ENCODE measurements at places on chromosomes 3 and 15.

DNA sequence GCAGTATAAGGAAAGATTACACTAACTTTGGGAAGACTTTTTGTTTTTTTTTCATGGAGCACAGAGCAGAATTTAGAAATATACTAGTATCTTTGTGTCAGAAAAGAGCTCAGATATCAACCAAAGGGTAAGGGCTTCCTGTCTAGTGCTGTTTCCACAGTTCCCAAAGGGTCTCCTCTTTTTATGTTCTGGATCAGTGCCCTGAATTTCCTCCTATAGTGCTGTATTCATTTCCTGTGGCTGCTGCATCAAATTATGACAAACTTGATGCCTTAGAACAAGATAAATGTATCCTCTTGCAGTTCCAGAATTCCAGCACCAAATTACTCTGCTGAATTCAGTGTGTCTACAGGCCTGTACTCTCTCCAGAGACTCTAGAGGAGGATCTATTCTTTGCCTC is 219.8 kb upstream of the THRB start:
- no peak for DNase-seq

DNA sequence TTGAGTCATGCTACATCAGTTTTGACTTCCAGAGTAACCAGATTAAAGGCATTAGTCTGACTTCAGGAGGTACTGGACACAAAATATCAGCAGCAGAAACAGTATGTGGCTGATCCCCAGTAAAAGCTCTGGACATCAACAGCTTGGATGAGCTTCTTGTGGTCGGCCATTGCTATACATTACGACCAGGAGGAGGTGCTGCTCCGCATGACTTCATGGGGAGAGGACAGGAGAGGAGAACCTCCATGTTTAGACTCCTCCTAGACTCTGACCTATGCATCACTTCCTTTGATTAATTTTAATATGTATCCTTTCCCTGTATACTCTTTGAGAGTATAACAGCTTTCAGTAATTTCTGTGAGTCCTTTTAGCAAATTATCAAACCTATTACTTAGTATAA is 285.6 kb upstream of the ARHGEF26 start:
- DNase-seq, result no peak

GRCh38 chr3:187020376-187020775 is 90.0 kb downstream of the ST6GAL1 start:
- no peak for DNase-seq

GRCh38 chr3:105365081-105365390 is 1.7 kb upstream of the ALCAM start:
- DNase-seq, result no peak

DNA sequence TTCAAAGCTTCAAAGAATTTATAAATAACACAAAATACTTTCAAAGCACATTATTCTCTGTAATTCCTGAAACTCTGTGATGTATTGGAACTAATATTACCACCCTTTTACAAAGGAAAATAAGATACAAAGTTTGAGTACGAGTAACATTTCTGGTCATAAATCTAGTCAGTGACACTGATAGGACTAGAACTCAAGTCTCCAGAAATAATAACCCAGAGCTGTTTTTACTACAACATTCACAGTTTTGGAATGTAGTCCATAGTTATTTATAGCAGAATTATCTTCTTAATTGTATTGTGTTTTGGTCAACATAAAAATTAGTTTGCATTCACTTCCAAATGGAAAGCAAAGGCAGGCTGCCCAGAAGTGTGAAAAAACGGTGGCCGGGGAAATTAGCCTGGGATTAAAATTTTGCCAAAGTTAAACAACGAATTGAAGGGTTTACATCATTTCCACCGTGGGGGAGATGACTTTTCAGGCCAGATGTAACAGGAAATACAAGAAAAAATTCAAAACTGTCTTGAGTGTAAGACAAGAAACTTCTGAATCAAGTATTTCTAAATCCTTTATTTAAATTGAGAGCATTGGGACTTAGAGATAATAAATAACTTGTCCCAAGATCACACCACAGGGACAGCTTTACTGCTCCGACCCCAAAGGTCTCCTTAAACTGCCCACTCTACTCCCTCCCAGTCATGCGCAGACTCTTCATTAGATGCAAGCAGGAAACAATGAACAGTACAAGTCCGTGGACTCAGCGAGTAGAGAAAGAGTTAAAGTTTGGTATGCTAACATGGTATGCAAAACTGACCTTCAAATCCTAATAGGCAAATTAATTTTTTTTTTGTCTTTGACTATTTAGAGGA is 74.3 kb upstream of the VGLL4 start:
- no peak for DNase-seq

- peak; percentile 2 for DNase-seq
These were observed 71.8 kb downstream of the SYNPR start for GRCh38 chr3:63349583-63350573.

GRCh38 chr3:100720426-100720825 is 11.1 kb downstream of the TFG start:
- DNase-seq, result no peak

GRCh38 chr3:193241716-193242115 is 694 bp downstream of the PLAAT1 start:
- no peak for DNase-seq

DNA sequence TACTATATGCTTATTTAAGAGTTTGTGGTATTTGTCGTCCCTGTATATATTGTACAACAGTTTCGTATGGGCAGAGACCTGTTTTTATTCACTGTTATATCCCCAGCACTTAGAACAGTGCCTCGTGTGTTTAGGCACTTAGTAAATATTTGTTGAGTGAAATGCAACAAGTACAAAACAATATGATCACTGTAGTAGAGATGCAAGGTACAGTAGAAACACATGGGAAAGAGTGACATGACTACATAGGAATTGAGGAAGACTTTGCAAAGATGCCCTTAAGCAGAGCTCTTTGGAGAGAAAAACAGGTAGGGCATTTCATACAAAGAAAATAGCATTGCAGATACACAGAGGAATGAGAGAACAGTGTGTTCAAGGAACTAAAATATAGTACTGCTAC is 18.3 kb downstream of the RASA2 start:
- no peak for DNase-seq

- DNase-seq, result no peak
These were observed 519.4 kb downstream of the SHQ1 start for GRCh38 chr3:72328755-72329277.

GRCh38 chr3:1007866-1008265 is 85.0 kb upstream of the CNTN6 start:
- no peak for DNase-seq
